ENCODE measurements at places on chromosomes 6 and 20. TPM values are rescaled to one million over a fixed set of nuclear protein-coding genes. Genes with fewer than 3 reads are reported as not detected.

DNA sequence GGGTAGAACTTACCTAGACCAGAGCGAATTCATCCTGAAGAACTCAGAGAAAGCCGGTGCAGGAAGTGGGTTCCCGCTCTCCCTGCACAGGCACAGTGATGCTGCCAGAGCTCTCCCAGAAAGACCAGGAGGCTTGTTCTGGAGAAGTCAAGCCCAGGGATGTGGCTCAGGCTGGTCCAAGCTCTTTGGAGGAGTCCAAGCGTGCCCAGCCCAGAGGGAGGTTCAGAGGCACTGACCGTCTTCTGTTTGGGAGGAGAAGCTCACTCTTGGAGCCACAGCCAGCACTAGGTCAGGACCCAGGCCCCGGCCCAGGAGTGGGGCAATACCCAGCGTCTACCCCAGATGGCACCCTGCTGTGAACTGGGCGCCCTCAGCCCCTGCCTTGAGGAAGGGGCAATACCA is 1.5 kb upstream of the PMEPA1 start:
- H3K27me3 ChIP-seq: no peaks in the 10 kb centered on the region
- H3K36me3 ChIP-seq: no peaks in the 10 kb centered on the region
- no peak for DNase-seq
- H3K27ac ChIP-seq: no peak overlapping the region

- H3K27ac ChIP-seq: no peak overlapping the region
- H3K4me1 ChIP-seq: peaks cover 39% of the 10 kb centered on the region
- DNase-seq: no peak
- H3K4me3 ChIP-seq: no peak overlapping the region
These were observed 69.5 kb upstream of the SAMD5 start for GRCh38 chr6:147438758-147439528.

- no peak for DNase-seq
- no peak overlapping the region for H3K27ac ChIP-seq
- H3K36me3 ChIP-seq: no peaks in the 10 kb centered on the region
- H3K4me1 ChIP-seq: no peaks in the 10 kb centered on the region
- no peak overlapping the region for H3K4me3 ChIP-seq
These were observed 525.0 kb downstream of the GRIK2 start for GRCh38 chr6:101918471-101918870.

PPIL6 gene
- total RNA-seq: 3.6 TPM

GSTA3 gene
- total RNA-seq: not detected

GRCh38 chr6:47700053-47700452 is 1.7 kb downstream of the ADGRF4 start:
- peak overlapping the region; percentile 84 for H3K27ac ChIP-seq
- DNase-seq: no peak
- no peak overlapping the region for H3K4me3 ChIP-seq
- H3K36me3 ChIP-seq: no peaks in the 10 kb centered on the region
- peaks cover 9% of the 10 kb centered on the region for H3K4me1 ChIP-seq

GRCh38 chr6:54467384-54467783 is 159.1 kb downstream of the TINAG start:
- no peaks in the 10 kb centered on the region for H3K36me3 ChIP-seq
- H3K4me3 ChIP-seq: no peak overlapping the region
- no peak for DNase-seq
- H3K4me1 ChIP-seq: no peaks in the 10 kb centered on the region
- no peaks in the 10 kb centered on the region for H3K27me3 ChIP-seq

DNA sequence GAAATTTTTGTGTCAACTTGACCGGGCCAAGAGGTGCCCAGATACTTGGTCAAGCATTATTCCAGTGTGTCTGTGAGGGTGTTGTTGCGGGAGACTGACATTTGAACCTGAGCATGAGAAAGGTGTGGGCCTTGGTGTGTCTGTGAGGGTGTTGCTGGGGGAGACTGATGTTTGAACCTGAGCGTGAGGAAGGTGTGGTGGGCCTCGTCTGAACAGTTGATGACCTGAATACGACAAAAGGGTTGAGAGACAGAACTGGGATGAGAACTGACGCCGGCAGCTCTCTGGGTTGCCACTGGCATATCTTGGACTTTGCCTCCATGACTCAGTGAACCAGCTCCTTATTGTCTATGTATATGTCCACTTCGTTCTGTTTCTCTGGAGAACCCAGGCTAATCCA is 240.5 kb downstream of the ERMARD start:
- H3K36me3 ChIP-seq: no peaks in the 10 kb centered on the region
- peaks cover 9% of the 10 kb centered on the region for H3K4me1 ChIP-seq
- H3K27ac ChIP-seq: no peak overlapping the region

LY6G6D gene
- not detected for total RNA-seq

DNA sequence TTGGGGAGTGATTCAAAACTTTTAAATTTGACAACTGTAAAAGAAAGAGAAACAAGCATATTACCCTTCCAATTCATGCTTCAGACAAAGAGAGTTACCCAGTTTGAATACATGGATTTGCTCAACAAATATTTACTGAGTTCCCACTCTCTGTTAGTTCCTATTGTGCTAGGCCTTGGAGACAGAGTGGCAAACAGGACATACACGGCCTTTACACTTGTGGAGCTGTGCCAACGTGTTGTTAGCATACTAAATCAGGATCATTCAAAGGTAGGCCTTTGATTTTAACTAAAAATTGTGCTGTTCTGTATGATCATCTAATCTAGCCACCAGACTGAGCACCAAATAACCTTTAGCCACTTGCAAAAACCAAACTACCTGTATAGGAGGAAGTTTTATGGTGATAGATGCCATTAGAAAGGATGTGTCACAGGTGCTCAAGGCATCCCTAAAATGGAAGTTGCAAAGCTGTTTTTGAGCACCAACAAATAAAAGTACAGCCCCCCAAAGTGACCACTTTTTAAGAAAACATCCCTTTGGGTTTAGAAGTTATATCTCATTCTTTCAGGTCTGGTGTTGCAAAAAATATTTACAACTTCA is 84.5 kb downstream of the CHD6 start:
- no peak for DNase-seq
- no peak overlapping the region for H3K27ac ChIP-seq
- H3K4me3 ChIP-seq: no peak overlapping the region

CLVS2 gene
- not detected for total RNA-seq

DNA sequence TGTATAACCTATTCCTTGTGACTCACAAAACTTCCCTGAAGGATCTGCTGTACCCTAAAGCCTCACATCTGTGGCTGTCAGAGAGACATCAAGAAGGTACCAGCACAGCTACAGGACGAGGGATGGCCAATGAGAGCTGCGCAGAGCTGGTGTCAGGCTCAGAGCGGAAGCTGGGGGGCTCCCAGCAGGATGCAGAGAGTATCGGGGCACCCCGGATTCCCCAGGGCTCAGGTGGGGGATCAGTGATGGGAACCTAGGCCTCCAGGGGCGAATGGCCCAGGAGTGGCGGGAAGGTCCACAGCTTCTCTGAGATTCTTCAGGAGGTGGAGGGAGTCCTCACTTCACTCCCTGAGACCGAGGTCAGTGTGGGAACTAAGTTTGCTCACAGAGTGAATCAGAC is 30.9 kb upstream of the SMOC2 start:
- H3K27ac ChIP-seq: no peak overlapping the region
- H3K36me3 ChIP-seq: no peaks in the 10 kb centered on the region
- no peaks in the 10 kb centered on the region for H3K27me3 ChIP-seq
- H3K4me1 ChIP-seq: no peaks in the 10 kb centered on the region
- H3K4me3 ChIP-seq: no peak overlapping the region

GRCh38 chr20:55090286-55090685 is 614.9 kb downstream of the DOK5 start:
- no peaks in the 10 kb centered on the region for H3K4me1 ChIP-seq
- no peak overlapping the region for H3K4me3 ChIP-seq
- H3K27ac ChIP-seq: no peak overlapping the region
- no peak for DNase-seq
- no peaks in the 10 kb centered on the region for H3K27me3 ChIP-seq

LPA gene
- total RNA-seq: 0.83 TPM

- no peaks in the 10 kb centered on the region for H3K36me3 ChIP-seq
- DNase-seq: no peak
- H3K4me1 ChIP-seq: no peaks in the 10 kb centered on the region
- H3K27ac ChIP-seq: no peak overlapping the region
These were observed 26.3 kb upstream of the DNAAF9 start for GRCh38 chr20:3433744-3434143.

SCRT2 gene
- total RNA-seq: not detected

GRCh38 chr6:166253281-166253681 is 54.9 kb downstream of the PRR18 start:
- peaks cover 75% of the 10 kb centered on the region for H3K27me3 ChIP-seq
- H3K4me3 ChIP-seq: peak overlapping the region; percentile 12
- H3K4me1 ChIP-seq: peaks cover 6% of the 10 kb centered on the region
- no peak for DNase-seq
- no peaks in the 10 kb centered on the region for H3K36me3 ChIP-seq

DNA sequence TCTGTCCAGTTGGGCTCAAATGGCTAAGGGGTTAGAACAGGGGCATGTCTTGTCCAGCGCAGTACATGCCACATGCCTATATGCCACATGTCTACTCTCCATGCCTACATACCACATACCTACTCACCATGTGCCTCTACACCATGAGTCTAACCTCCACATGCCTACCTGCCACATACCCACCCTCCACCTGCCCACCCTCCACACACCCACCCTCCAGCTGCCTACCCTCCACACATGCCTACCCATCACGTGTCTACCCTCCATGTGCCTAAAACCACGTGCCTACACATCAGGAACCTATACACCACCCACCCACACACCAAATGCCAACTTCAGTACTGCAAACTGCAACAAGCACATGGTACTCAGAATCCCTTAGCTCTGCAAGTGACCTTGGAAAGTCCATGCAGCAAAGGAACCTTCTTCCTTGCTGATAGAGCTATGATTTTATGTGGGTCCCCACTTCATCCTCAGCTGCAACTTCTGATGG is 113.0 kb upstream of the CST7 start:
- no peaks in the 10 kb centered on the region for H3K27me3 ChIP-seq
- no peak overlapping the region for H3K4me3 ChIP-seq
- peaks cover 5% of the 10 kb centered on the region for H3K4me1 ChIP-seq

GRCh38 chr6:73263570-73263909 is 544 bp upstream of the KHDC1 start:
- peak overlapping the region; percentile 61 for H3K4me3 ChIP-seq
- H3K36me3 ChIP-seq: no peaks in the 10 kb centered on the region
- DNase-seq: no peak

GRCh38 chr20:61370841-61371303 is 118.8 kb downstream of the CDH4 start:
- H3K36me3 ChIP-seq: no peaks in the 10 kb centered on the region
- no peaks in the 10 kb centered on the region for H3K27me3 ChIP-seq
- no peak overlapping the region for H3K27ac ChIP-seq
- no peaks in the 10 kb centered on the region for H3K4me1 ChIP-seq
- DNase-seq: no peak

DNA sequence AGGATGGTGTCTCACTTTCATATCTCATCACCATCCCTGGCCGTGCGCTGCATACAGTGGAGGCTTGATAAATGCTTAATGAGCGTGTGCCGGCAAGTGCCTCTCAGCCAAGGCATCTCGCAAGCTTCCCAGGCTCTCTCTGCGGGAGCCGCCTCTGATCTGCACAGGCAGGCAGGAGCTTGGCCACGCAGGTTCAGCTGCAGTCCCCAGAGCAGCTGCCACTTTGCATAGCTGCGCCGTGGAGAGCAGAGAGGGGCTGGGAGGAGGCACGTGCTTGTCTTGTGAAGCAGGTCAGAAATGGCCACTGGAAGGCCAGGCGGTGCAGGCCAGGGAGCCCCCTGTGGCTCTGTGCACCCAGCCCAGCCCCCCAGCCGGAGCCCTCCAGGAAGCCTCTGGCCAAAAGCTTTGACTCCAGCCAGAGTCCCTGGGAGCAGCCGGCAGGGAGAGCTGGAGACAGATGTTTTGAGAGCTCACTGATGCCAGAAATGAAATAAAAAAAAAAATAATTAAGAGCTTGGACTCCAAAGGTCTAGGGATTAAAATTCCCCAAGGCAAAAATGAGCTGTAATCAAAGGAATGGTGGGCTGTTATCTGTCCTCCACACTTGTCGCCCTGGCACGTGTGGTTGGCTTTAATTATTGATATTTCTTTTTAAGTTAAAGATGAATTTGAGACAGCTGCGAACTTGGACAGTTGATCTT is 377.0 kb downstream of the CDH4 start:
- no peaks in the 10 kb centered on the region for H3K36me3 ChIP-seq
- no peak overlapping the region for H3K4me3 ChIP-seq
- no peak for DNase-seq
